Activated T-helper 1 cell treated with anti-CD3 and anti-CD28 coated beads, Interleukin-2, amount 50 U/mL, for 16 hours (primary cell): ENCODE measurements at places on chromosomes 16 and 17.

GRCh38 chr16:67758966-67759365 is 39.9 kb upstream of the GFOD2 start:
- no peak for DNase-seq

DNA sequence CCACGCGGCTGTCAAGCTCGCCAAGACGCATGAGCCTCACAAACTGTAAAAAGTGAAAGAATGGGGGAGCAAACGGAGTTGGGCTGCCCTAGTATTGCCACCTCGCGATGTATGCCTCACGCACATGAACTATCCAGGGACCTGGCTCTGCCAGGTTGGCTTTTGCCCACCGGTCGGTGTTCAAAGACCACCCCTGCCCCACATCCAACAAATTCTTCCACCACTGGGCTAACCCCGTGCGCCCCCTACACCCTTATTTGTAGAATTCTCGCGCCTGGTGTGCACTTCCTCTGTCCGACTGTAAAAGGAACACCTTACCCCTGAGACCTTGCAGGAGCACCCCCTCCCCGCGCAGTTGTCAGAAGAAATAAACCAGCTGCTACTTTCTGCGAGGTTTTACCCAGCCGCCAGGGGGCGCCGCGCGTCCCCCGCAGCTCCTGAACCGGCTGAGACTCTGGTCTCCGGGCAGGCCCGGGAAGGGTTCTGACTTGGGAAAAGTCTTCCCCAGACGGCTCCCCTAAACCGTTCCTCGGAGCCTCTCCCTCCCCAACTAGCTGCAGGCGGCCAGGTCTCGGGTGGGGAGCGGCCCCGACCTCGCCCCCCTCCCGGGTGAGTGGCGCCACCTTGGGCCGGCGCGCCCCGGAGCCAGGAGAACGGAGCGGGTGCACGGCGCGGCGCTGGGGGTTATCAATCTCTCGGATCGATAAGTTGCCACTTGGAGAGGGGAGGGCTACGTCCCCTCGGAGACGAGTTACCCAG is 1.7 kb upstream of the ZNF423 start:
- DNase-seq = peak; percentile 22

DNA sequence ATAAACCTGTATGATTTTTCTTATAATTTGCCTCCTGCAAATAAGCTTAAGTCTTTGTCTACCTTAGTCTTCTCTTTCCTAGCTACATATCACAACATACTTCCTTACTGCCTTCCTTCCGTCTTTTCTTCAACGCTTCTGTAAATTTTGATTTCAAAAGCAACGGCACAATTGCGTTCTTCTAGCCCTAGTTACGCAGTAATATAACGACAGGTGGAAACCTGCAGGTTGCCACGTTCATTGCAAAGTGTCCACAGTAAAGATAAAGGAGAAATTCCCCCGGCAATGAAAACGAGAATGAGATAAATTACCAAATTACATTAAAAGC is 546 bp upstream of the PSMD7 start:
- DNase-seq = no peak

DNA sequence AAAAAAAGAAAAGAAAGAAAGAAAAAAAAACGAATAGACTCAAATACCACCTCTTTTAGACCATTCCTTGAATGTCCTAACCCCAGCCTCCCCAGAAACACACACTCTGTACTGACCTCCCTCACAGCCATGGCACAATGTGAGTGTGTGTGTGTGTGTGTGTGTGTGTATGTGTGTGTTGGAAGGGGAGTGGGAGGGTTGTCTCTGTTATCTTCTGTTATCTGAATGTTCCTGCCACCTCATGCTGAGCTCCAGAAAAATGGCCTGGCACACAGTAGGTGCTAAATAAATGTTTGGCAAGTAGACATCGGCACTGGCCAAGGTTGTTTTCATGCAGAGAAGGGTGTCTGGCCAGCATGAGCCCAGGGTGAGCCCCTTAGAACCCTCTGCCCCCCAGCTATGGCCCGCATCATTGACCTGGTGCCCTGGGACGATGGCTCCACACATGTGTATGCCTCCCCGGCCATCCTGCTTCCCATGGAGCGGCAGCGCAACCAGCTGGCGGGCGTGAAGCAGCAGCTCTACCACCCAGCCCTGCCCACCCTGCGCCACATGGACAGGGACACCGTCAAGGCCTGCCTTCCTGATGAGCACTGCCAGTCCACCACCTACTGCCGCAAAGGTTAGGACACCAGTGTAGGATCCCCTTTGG is 6.6 kb upstream of the CNGB1 start:
- no peak for DNase-seq

DNA sequence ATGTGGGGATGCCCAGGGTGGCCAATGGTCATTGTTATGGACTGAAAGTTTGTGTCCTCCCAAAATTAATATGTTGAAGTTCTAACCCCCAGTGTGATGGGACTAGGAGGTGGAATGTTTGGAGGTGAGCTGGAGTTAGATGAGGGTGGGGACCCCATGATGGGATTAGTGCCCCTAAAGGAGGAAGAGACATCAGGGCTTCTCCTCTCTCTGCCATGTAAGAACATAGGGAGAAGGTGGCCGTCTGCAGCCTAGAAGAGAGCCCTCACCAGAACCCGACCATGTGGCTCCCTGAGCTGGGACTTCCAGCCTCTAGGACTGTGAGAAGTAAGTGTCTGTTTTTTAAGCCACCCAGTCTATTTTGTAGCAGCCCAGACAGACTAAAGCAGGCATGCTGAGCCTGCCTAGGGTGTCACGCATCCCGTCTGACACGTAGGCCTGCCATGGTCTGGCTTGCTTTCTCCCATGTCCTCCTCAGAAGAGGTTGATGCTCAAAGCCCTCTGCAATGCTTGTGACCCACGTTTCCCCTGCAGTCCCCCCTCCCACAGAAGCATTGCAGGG is 4.0 kb upstream of the PRPSAP1 start:
- no peak for DNase-seq

GRCh38 chr17:180381-181244 is 837 bp downstream of the DOC2B start:
- DNase-seq = no peak

DNA sequence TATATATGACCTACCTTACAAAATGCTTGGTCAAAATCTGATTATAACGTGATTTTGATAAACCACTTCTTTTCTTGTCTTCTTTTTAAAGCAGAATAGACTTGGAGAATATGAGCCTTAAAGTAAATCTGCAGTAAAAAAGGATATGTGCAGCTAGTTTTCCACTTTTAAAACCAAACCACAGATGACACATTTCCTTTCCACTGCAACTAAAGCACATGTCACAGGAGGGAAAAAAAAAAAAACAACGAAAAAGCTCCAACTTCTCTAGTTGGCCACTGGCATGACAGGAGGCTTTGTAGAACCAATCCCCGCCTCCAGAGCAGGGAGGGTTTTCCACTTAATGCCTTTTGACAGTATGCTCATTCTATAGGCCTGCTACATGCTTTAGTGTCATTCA is at the start of gene EVI2A:
Gene EVI2A, minus strand, starts transcription at position 142 of the 400 bp plus-strand sequence. CDS start 2,609 bp downstream, outside the sequence.
- DNase-seq = peak; percentile 20

- DNase-seq = no peak
Measured at GRCh38 chr17:47701608-47702007, 7.6 kb downstream of the TBKBP1 start.

DNA sequence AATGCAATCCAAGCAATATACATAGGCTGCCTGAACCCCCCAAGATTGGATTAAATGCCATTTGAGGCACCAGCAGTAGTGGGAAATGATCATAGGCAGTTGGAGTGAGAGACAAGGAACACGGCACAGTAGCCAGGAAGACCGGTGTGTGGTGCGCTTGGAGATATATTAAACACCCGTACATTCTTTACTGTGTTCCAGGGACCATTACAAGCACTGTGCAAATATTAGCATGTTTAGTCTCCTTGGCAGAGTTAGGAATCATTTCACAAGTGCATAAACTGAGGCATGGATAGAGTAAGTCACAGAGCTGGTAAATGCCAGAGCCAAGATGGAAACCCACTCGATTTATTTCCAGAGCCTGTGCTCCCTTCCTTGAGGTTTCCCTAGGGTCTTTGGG is 31.1 kb upstream of the TNRC6A start:
- DNase-seq = no peak

DNA sequence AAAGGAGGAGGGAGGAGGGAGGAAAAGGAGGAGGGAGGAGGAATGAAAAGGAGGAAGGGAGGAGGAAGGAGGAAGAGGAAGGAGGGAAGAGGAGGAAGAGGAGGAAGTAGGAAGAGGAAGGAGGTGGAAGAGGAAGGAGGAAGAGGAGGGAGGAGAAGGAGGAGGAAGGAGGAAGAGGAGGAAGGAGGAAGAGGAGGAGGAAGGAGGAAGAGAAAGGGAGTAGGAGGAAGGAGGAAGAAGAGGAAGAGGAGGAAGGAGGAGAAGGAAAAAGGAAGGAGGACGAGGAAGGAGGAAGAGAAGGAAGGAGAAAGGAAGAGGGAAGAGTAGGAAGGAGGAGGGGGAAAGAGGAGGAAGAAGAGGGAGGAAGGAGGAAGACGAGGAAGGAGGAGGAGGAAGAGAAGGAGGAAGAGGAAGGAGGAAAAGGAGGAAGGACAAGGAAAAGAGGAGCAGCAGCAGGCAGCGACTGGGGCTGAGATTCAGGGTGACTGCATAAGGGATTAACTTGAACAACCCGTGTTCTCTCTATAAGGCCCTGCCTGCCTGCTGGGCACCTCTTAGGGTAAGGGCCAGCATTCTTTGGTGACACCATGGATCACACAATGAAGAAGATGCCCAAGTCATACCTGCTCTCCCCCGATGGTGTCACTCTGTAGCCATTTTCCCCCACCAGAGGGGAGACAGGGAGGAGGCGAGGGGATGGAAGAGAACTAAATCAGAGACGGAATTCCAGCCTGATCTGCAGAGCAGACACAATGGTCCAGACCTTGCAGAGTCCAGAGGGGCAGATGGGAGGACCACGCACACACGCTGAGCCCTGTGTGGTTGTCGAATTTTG is 1.4 kb upstream of the IL34 start:
- no peak for DNase-seq

GRCh38 chr16:68444056-68444657 is 4.2 kb downstream of the SMPD3 start:
- DNase-seq = no peak

DNA sequence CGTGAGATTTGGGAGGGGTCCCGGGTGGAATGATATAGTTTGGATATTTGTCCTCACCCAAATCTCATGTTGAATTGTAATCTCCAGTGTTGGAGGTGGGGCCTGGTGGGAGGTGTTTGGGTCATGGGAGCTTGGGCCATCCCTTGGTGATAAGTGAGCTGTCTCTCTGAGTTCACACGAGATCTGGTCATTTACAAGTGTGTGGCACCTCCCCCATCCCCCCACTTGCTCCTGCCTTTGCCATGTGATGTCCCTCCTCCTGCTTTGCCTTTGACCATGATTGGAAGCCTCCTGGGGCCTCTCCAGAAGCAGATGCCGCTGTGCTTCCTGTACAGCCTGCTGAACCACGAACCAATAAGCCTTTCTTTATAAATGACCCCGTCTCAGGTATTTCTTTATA is 21.3 kb upstream of the BAIAP2 start:
- DNase-seq = no peak

- no peak for DNase-seq
Measured at GRCh38 chr17:622356-622755, 92.3 kb downstream of the VPS53 start.

GRCh38 chr16:3519581-3519980 is 18.8 kb downstream of the CLUAP1 start:
- DNase-seq = no peak

DNA sequence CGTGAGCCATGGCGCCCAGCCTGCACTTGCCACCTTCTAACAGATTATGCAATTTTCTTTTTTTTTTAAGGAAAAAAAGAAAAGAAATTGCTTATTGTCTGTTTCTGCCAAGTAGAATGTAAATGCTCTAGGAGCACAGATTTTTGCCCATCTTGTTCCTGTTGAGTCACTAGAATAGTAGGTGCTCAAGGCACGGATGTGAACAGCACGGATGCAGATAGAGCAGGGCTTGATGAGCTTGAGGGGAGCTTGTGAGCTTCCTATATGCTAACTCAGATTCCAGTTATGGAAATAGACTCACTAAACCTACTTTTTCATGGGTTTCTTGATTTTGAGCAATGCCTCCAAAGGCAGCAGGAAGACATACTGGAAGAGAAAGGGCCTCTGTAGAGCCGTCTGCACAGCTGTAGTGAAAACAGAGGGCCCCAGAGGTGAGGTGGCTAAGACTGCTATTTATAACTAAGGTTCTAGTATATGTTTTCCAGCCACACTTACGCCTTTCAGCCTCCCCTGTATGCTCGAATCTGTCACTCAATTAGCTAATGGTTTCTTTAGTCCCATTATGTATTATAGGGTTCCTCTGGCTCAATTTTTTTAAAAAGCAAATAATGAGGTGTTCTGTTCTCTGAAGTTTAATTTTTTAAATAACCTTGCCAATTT is 72.8 kb downstream of the WWP2 start:
- DNase-seq = no peak

DNA sequence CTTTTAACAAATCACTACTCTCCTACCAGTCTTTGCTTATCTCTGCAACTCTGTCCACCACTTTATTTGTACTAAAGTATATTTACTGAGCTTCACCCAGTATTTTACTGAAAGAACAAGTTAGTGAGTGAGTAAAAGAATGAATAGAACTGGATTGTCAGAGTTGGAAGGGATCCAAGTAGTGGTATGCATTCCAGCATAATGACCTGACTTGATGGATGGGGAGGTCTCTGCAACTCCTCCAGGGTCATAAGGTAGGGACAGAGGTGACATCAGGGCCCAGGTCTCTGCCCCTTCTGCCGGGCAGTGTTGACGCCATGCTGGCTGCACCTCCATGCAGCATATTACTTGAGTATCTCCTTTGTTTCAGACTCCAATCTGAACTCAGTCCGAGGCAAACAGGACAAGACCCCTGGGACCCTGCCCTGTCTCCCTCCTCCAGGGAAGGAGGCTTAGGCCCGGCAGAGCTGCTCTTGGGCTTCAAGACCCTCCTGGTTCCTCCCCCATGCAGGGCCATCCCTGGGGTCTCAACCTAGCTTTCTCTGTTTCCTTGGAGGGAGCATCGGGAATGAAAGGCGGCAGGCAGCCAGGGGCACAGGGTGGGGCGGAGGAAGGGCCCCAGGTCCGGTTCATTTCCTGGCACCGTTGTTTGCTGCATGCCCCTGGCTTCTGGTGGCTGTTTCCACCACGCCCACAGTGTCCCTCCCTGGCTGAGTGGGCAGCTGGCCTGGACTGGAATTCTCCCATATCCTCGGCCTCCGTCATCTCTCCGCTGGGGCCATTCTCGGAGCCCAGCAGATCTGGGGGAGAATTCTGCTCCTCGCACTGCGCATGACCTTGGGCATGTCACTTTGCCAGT is 12.4 kb upstream of the ITGA3 start:
- DNase-seq = no peak

- no peak for DNase-seq
Measured at GRCh38 chr16:64416216-64417005, 705.5 kb downstream of the CDH11 start.

DNA sequence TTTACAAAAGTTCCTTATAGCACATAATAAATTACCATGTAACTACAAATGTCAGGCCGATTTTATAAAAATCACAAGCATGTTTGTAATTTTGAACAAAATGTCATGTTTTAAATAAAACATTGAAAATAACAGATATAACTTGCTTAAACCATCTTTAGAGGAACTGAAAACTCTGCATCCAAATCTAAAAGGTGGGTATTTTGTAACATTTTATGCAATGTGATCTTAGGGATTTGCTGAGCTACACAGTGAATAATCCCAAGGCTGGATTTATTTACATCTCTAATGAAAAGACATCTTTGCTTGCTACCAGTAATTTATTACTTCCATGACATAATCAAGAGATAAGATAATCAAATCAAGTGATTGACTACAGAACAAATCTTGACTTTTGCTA is 47.5 kb downstream of the N4BP1 start:
- no peak for DNase-seq

- no peak for DNase-seq
Measured at GRCh38 chr16:72236866-72237265, 64.9 kb upstream of the PMFBP1 start.
